ENCODE measurements at places on chromosomes 3 and 15.

GRCh38 chr15:89498574-89498906 is 2.2 kb upstream of the RHCG start:
- H3K4me1 ChIP-seq, result peaks cover 10% of the 10 kb centered on the region
- no peaks in the 10 kb centered on the region for H3K36me3 ChIP-seq
- no peak for DNase-seq
- H3K4me3 ChIP-seq, result no peak overlapping the region
- H3K27me3 ChIP-seq, result no peaks in the 10 kb centered on the region
- no peak overlapping the region for H3K27ac ChIP-seq

GRCh38 chr15:72179950-72180581 is 17.5 kb downstream of the GRAMD2A start:
- H3K27ac ChIP-seq, result peak overlapping the region; percentile 29
- H3K36me3 ChIP-seq, result no peaks in the 10 kb centered on the region
- no peak overlapping the region for H3K4me3 ChIP-seq
- H3K4me1 ChIP-seq, result no peaks in the 10 kb centered on the region
- peaks cover 3% of the 10 kb centered on the region for H3K27me3 ChIP-seq

- no peak for DNase-seq
- H3K27me3 ChIP-seq, result no peaks in the 10 kb centered on the region
- no peak overlapping the region for H3K4me3 ChIP-seq
- H3K27ac ChIP-seq, result no peak overlapping the region
- H3K4me1 ChIP-seq, result no peaks in the 10 kb centered on the region
These were observed 55.3 kb upstream of the P2RY1 start for GRCh38 chr3:152779653-152780052.

DNA sequence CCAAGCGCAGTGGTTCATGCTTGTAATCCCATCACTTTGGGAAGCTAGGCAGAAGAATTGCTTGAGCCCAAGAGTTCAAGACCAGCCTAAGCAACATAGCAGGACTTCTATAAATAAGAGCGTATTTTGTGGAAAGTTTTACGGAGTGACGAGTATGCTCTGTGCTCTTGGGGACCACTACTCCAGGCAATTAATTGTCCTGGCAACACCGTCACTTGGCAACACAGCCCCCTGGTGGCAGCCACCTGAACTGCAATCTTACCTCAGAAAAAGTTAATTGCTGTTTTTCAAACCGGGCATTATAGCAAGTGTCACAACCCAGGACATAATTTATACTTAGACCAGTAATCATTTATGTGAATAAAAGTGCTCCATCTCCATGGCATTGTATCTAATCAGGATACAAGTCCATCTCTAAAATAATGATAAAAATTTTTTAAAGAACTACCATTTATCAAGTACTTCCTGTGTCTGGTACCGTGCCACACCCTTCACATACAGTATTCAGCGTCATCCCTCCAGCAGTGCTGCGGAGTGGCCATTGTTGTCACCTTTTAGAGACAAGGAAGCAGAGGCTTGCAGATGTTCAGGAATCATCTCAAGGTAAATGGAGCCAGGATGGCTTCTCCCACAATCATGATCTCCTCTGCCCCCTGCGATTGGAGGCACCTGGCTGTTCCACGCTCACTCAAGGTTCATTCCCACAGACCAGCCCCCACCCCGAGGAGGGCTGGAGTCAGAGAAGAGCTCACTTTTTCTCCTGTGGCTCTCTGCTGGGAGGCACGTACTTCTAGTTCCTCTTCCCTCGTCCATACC is 34.5 kb downstream of the PLA2G4D start:
- no peaks in the 10 kb centered on the region for H3K36me3 ChIP-seq
- no peaks in the 10 kb centered on the region for H3K27me3 ChIP-seq
- no peak overlapping the region for H3K27ac ChIP-seq
- no peak overlapping the region for H3K4me3 ChIP-seq
- H3K4me1 ChIP-seq, result peaks cover 17% of the 10 kb centered on the region

DNA sequence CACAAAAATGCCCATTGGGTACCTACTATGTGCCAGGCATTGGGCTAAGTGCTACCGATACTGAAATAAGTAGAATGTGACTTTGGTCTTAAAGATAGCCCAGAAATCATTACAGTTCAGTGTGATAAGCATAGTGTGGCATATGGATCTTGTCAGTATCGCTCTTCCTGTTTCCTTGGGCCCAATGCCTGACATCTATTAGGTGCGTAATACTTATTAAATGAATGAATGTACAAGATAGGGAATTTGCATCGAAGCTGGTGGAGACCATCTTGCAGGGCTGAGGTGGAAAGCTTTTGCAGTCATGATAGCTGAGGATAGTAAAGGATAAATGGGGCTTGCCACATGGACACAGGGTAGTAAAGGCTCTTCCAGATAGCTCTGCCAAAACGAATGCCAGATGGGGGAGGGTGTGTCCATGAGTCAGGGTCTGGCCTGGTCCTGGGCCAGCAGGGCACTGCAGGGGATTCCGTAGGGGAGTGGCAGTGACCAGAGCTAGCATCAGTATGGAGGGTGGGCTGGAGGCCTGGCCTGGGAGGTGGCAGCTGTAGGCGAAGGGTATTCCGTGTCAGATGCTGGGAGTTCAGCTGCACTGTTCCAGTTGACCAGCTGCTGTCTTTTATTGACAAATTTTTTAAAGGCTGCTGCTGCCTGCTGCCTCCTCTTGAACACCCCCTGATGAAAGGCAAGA is 23.5 kb downstream of the TSEN2 start:
- no peaks in the 10 kb centered on the region for H3K4me1 ChIP-seq
- no peaks in the 10 kb centered on the region for H3K27me3 ChIP-seq

GRCh38 chr3:171831936-171832335 is 11.2 kb upstream of the TMEM212 start:
- H3K4me3 ChIP-seq, result no peak overlapping the region
- H3K36me3 ChIP-seq, result no peaks in the 10 kb centered on the region
- H3K4me1 ChIP-seq, result peaks cover 32% of the 10 kb centered on the region

DNA sequence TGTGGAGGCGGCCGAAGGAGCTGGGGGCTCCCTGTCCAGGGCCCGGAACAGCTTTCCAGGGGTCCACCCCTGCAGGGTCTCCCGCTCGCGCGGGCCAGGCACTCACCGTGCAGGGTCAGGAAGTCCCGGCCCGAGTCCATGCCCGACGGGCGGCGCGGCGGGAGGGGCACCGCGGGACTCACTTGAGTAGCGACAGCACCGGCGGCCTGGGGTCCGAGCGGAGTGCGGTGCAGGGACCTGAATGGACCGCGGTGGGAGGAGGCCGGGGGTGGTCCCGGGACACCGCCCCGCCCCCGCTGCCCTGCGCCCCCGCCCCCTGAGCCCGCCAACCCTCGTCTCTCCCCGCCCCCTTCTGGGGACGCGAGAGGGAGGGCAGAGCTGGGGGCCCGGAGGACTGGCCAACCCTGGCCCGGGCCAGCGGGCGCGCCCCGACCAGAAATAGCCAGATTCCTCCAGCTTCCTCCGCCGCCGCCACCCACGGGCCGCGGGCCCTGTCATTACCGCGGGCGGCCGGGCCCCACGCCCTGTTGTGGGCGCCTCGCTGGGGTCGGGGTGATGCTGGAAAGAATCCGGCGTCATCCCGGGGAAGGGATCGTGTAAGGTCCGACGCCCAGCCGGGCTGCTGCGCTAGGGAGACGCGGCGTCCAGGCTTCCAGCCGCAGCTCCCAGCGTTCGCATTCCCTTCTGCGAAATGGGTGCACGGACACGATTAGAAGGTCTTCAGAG is at the start of gene PLCD1:
TSS of gene PLCD1 (minus strand) at position 243 of the 726 bp plus-strand sequence. CDS start at position 140, 103 bp downstream.
- peak within 1 kb of the TSS; percentile 72 for H3K27ac ChIP-seq
- no peaks in the 10 kb centered on the region for H3K36me3 ChIP-seq
- DNase-seq, result peak; percentile 95
- H3K27me3 ChIP-seq, result peaks cover 7% of the 10 kb centered on the region
- peaks cover 29% of the 10 kb centered on the region for H3K4me1 ChIP-seq

GRCh38 chr3:116476691-116477090 is 31.4 kb upstream of the LSAMP start:
- no peaks in the 10 kb centered on the region for H3K36me3 ChIP-seq
- no peaks in the 10 kb centered on the region for H3K27me3 ChIP-seq
- DNase-seq, result no peak
- no peak overlapping the region for H3K4me3 ChIP-seq
- no peak overlapping the region for H3K27ac ChIP-seq

DNA sequence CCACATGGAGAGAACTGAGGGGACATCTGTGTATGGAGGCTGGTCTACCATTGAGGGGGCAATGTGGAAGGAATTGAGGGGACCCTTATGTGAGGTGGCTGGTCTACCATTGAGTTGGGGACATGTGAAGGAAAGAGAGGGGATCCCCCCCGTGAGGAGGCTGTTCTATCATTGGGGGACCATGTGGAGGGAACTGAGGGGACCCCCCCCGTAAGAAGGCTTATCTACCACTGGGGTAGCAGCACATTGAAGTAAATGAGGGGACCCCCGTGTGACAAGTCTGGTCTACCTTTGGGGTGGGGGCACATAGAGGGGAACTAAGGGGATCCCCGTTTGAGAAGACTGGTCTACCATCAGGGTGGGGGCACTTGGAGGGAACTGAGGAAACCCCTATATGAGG is 158.0 kb downstream of the FBLN2 start:
- DNase-seq, result peak; percentile 6
- no peaks in the 10 kb centered on the region for H3K36me3 ChIP-seq
- no peak overlapping the region for H3K27ac ChIP-seq
- no peaks in the 10 kb centered on the region for H3K27me3 ChIP-seq
- H3K4me1 ChIP-seq, result no peaks in the 10 kb centered on the region

DNA sequence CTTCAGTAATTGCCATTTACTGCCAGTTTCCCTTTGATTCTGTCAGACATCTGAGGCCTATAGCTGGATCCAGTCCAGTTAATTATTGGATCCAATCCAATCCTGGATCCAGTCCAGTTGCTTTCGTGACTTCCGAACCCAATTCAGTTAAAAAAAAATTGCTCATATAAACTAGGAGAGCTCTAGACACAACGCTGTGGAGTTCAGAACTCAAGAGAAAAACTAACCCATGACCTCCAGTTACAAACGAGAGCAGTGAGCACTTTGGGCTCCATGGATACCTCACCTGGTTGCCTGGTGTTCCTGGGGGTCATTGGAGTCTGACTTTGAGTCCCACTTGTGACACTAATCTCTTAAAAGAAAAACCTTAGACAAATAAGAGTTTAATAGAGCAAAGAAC is 269.8 kb downstream of the THSD4 start:
- no peak for DNase-seq
- H3K4me1 ChIP-seq, result peaks cover 19% of the 10 kb centered on the region
- H3K27me3 ChIP-seq, result no peaks in the 10 kb centered on the region
- H3K27ac ChIP-seq, result peak overlapping the region; percentile 32
- no peak overlapping the region for H3K4me3 ChIP-seq

- H3K27ac ChIP-seq, result no peak overlapping the region
- no peaks in the 10 kb centered on the region for H3K36me3 ChIP-seq
- no peak for DNase-seq
- H3K4me3 ChIP-seq, result no peak overlapping the region
These were observed 3.8 kb downstream of the SHOX2 start for GRCh38 chr3:158102242-158103080.

DNA sequence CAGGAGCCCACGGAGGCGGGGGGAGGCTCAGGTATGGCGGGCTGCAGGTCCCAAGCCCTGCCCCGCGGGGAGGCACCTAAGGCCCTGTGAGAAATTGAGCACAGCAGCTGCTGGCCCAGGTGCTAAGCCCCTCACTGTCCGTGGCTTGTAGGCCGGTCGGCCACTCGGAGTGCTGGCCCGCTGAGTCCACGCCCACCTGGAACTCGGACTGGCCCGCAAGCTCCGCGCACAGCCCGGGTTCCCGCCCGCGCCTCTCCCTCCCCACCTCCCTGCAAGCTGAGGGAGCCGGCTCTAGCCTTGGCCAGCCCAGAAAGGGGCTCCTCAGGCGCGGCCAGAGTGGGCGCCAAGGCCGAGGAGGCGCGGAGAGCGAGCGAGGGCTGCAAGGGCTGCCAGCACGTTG is 12.2 kb upstream of the KCNMB3 start:
- H3K36me3 ChIP-seq, result no peaks in the 10 kb centered on the region
- no peak overlapping the region for H3K4me3 ChIP-seq
- H3K27me3 ChIP-seq, result no peaks in the 10 kb centered on the region
- H3K4me1 ChIP-seq, result peaks cover 9% of the 10 kb centered on the region
- H3K27ac ChIP-seq, result no peak overlapping the region

DNA sequence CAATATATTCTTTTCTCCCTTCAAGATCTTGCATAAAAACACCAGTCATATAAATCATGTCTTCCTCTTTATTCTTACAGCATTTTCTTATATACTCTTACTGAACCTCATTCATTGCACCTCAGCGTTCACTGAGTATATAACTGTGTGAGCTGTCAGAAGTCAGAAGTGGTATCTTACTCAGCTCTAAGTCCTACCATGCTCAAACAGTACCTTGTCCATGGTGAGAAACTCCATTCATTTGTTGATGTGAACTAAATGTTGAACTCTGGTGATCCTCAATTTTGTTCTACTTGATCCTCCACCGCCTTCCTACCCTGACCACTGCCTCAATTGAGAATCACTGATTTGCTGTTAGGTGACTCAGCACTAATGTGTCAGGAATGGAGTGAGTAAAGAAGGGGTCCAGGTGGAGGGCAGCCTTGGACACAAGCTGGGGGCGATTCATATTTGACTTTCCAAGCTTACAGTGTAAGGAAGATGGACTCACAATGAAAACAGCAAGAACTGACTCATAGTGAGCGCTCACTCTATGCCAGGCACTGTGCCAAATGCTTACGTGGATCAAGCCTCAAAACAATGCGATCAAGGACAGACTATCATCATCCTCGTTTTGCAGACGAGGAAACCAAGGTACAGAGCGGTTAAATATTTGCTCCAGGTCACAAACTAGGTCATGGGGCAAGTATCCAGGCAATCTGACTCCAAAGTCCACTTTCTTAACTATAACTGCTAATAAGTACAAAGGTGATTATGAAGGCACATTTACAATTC is 13.5 kb upstream of the ZFYVE19 start:
- H3K27ac ChIP-seq, result no peak overlapping the region
- H3K27me3 ChIP-seq, result no peaks in the 10 kb centered on the region
- H3K4me1 ChIP-seq, result peaks cover 47% of the 10 kb centered on the region
- no peak for DNase-seq

GRCh38 chr15:58387130-58387529 is 44.7 kb upstream of the LIPC start:
- H3K4me3 ChIP-seq, result no peak overlapping the region
- DNase-seq, result no peak
- H3K27ac ChIP-seq, result no peak overlapping the region
- no peaks in the 10 kb centered on the region for H3K4me1 ChIP-seq
- H3K27me3 ChIP-seq, result no peaks in the 10 kb centered on the region
